ENCODE measurements at places on chromosomes 13 and 19.

DNA sequence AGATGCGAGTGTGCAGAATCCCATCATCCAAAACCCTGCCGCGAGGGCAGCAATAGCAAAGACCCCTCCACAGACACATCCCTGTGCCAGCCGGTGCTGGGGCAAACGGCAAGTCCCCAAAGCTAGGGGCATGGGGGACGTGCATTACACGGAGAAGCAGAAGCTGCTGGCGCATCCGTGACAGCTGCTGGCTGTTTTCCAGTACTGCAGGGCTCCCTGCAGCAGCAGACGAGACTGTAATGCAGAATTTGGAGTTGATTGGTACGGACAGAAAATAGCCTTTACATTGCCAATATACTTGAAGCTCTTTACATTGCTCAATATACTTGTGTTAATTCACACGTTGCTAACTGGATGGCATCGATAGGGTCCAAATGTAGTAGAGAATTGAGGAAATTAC is 77.2 kb upstream of the TMTC4 start:
- peak; percentile 1 for DNase-seq

- no peak for DNase-seq
Observed at GRCh38 chr13:75376792-75377402, 105.1 kb downstream of the TBC1D4 start.

GRCh38 chr13:44629465-44630183 is 53.5 kb upstream of the TSC22D1 start:
- DNase-seq, result peak; percentile 84

GRCh38 chr13:56886398-56886797 is 254.3 kb upstream of the PRR20A start:
- DNase-seq, result no peak

- no peak for DNase-seq
Observed at GRCh38 chr13:34017231-34017630, 199.3 kb downstream of the RFC3 start.

DNA sequence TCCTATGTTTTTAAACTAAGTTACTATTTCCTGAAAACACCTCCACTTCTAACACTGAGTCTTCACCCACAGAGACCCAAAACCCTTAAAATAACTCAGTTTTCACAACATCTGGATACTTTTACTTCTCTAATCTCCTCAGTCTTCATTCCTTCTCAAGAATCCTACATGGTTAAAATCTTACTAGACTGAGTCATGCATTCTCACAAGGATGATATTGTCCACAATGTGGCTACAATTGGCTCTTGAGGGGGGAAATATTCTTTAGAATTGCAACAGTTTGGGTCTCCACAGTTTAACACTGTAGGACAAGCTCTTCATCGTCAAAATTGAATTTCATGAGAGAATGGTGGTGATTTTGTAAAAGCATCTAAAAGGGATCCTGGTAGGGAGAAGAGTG is 397.1 kb downstream of the SLITRK5 start:
- peak; percentile 25 for DNase-seq

DNA sequence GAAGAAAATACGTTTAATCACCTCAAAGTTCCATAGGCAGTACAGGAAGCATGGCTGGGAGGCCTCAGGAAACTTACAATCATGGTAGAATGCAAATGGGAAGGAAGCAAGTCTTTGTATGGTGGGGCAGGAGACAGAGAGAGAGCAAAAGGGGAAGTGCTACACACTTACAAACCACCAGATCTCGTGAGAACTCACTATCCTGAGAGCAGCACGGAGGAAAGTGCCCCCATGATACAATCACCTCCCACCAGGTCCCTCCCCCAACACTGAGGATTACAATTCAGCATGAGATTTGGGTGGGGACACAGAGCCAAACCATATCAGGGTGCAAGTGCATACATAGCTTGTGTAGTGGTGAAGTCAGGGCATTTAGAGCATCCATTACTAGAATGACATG is 92.3 kb upstream of the ANKRD10 start:
- no peak for DNase-seq

GRCh38 chr19:44530777-44531176 is 1.3 kb upstream of the CEACAM20 start:
- DNase-seq, result no peak

DNA sequence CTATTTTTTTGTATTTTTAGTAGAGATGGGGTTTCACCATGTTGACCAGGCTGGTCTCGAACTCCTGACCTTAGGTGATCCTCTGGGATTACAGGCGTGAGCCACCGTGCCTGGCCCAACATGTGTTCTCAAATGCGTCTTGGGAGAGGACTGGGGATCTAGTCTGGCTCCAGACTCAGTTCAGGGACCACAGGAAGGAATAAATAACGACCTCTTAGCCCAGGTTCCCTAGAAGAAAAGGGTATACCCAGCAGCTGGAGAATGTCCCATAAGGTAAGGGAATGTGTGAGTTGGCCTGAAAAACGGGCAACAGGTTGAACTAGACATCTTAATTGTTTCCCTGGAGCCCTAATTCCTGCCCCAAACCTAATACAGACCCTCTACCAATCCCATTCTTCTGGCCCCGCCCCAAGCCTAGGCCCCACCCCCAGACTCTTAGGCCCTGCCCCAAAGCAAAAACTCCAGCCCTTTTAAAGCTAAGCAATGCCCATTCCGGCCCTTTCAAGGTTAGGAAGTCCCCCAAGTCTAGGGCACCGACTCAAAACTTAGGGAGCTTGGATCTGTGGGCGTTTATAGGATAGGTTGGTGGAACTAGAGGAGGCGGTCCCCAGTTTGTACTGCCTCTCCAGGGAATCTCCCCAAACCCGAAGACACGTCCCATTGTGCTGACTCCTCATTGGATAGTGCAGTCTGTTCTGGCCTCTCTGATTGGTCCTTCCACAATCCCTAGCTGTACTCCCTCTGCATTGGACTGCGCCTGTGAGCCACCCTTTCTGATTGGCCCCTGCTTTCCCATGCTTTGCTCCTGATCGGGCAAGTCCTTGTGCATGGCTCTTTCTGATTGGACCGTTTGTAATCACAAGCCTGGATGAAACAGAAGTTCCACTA is 5.4 kb upstream of the LRFN1 start:
- DNase-seq, result peak; percentile 24

DNA sequence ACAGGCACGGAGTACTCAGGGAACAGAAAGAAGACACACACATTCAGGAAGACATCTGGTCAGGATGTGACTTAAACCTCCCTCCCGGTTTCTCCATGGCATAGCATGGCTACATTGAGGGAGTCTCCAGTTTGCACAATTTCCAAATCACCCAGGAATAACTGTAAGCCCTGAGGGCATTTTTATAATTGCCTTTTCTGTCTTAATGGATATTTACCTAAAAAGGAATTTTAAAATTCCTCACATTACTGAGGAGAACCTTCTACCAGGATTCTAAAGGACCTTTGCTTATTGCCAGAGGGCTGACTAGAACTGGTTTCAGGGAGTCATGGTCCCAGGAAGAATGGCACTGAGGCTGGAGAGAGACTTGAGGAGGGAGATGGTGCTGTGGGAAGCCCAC is 21.4 kb downstream of the PEG3 start:
- DNase-seq, result no peak

GRCh38 chr19:52566588-52566987 is 3.5 kb upstream of the ZNF701 start:
- peak; percentile 25 for DNase-seq

- DNase-seq, result no peak
Observed at GRCh38 chr19:19321141-19321577, 530 bp downstream of the MAU2 start.

DNA sequence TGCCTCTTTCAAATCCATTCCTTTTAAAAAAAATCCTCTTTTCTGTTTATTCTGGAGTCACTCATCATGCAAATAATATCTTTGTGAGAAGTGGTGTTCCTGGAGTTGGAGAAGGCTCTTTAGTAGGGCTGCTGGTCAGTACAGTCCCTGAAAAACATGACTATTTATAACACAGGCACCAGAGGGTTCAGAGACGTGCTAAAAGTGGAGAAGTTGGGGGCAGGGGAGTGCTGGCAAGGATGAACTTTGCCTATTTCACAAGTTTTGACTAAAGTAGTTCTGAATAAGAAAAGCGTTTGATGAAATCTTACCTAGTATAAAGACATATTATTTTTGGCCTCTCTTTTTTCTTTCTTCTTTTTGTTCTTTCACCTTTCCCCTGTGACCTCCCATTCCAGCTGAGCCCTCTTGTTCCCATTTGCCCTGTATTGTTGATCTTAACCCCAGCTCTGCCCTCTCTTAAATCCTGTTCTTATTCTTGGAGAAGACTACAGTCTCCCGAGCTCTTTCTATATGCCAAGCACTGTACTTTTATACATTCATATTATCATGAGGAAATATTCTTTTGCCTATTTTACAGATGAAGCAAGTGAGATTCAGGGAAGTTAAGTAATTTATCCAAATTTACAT is 129.1 kb downstream of the TM9SF2 start:
- no peak for DNase-seq

- no peak for DNase-seq
Observed at GRCh38 chr19:38162632-38163031, 61.4 kb downstream of the DPF1 start.

- DNase-seq, result no peak
Observed at GRCh38 chr19:29934781-29935180, 7.3 kb upstream of the URI1 start.

DNA sequence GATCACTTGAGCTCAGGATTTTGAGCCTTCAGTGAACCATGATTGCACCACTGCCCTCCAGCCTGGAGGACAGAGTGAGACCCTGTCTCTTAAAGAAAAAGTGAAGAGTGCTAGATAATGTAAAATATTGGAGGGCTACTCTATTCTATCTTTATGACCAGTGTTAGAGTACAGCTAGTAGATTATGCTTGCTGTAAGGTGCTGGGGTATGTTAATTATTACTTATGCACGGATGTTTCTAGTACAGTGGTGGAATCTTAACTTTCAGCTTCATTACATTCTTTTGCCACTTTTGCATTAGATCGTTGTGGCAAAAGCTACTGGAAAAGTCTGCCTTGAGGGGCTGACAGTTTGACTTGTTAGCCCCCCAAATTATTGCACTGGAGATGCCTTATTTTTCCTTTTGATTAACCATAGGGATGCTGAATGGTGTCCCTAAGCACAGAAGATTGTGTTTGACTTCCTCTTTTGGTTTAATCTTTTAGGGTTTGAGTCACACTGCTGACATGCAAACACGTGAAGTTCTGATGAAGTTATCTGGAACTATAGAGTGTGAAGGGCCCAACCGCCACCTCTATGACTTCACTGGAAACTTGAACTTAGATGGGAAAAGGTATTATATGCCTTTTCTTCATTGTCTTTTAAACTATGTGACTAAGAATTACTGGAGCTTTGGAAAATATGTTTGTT is 169.8 kb downstream of the ATP8A2 start:
- DNase-seq, result no peak

DNA sequence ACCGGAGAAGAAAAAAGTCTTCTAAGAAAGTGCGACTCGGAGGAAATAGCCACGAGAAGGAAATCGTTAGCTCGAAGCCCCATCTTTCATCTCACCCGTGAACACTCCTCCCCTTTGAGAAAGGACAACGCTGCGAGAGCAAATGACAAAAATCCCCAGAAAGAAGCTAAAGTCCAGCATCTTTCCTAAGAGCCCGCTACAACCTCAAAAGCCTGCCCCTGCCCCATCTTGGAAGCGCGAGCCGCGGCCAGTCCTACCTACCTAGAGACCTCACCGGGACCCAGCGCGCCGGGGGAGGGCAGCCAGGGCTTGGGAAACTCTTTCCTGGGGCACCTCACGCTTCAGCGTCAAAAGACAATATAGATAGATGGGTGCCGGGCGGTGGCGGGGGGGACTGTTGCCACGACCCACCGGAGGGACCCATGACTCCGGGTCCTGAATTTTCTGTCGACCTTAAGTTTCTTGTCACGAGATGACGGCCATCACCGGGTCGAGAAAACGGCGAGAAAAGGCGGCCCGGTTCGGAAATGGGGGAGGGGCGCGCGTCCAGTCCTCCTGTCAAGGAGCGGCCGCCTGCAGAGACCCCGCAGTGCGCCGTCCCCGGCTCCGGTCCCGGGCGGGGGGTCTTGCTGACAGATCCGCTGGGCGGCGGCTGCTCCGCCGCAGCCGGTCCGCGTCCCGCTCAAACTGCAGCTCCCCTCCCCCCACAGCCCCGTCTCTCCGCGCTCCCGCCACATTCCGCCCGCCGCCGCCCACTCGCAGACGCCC is 65.9 kb downstream of the KCNRG start:
- peak; percentile 46 for DNase-seq

DNA sequence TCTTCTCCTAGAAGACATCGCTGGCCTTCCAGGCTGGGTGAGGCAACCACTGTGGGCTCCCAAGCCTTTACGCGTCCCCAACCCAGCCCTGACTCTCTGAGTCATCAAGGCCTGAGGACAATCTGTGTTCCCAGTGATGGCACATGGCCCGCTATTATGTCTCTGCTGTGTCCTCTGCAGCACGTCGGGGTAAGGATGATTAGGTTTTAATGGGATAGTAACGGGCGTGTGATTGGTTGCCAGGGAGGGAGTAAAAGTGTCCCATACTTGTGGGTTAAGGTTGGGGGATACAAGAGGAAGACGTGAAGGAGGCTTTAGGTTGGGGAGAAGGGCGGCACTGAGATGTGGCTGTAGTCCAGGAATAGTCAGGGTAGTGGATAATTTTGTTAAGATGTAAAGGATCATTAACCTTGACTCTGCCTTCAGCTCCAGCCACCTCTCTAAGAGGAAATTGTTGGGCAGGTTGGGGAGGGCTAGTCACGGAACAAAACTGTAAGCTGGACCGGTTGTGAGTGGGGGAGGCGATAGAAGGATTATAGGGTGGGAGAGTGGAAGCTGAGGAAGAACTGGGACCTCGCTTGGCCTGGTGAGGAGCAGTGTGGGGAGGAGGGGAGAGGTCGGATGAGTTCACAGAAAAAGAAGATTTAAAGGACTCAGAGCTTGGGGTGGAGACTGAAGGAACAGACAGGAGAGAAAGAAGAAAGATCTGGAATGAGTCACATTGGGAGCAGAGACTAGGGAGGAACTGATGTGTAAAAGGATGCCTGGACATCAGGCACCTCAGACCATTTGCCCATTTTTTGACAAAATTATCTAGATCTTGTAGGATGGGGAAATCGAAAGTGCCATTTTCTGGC is 27.9 kb upstream of the IGFL1 start:
- DNase-seq, result no peak

DNA sequence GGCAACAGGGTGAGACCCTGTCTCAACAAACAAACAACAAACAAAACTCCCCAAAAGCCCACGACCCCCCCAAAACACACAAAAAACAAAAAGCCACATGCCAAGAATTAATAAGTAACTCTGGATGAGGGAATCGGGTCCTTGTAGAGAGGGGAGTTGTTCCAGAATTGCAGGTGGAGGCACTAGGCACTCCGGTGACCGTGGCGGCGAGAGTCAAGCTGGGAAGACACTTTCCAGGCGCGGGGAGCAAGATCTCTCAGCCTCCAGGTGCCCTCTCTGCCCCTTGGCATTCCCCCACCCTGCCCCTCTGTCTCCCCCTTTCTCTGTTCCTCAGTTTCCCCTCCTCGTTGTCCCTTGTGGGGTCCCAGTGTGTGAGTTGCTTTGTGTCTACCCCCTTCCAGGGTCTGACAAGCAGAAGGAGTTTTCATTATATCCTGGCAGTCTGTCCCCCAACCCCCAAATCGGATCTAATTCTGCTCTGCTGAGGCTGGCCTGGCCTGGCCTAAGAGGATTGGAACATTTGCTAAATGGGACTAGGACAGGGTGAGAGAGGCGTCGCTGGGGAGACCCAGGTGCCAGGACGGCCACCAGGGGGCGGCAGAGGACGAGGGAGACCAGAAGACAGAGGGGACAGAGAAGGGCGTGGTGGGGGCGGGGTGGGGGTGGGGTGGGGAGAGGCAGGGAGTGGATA is 8.3 kb upstream of the CRX start:
- peak; percentile 59 for DNase-seq

GRCh38 chr13:106284358-106284757 is 251.1 kb downstream of the EFNB2 start:
- peak; percentile 31 for DNase-seq

GRCh38 chr13:38429916-38430315 is 80.3 kb downstream of the UFM1 start:
- DNase-seq, result peak; percentile 14

- no peak for DNase-seq
Observed at GRCh38 chr19:4991538-4991937, 22.6 kb downstream of the KDM4B start.
